Activated T-helper 1 cell treated with anti-CD3 and anti-CD28 coated beads, Interleukin-12 subunit alpha, Interleukin-12 subunit beta, Interleukin-2, Interleukin-4 antibody, amounts not matched to agents 30 ng/mL and 10 ng/mL and 1 ng/mL, durations not matched to agents 14 hours and 24 hours and 36 hours (primary cell): ENCODE measurements at places on chromosomes 5 and 9. TPM values are rescaled to one million over a fixed set of nuclear protein-coding genes. Genes with fewer than 3 reads are reported as not detected.

DNA sequence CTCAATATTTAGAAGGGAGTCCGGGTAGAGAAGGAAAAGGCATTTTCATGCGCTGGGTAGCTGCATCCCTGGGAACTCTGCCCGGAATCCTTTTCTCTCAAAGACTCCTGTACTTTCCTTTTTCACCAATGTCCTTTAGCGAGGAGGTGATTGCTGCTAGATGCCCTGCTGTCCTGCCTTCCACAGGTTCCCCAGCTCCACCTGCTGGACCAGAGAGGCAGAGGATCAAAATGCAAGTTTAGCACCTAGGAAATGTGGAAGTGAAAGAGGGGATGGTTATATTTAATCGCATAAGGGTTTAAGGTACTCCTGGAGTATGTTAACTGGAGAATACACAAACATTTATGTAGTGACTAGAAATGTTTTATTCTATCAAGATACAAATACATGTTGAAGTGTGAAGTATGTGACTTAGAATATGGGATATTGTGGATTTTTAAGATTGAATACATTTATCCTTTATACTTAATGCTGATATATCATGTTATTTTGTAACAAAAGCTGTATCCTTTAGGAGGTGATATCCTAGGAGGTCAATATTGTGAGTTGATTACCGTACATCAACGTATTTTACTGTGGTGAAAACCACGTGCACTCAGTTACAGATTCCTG is 145.7 kb downstream of the ARHGAP26 start:
- no peak overlapping the region for H3K4me3 ChIP-seq
- no peaks in the 10 kb centered on the region for H3K27me3 ChIP-seq
- no peak overlapping the region for H3K27ac ChIP-seq
- H3K36me3 ChIP-seq: peaks cover 17% of the 10 kb centered on the region

- no peaks in the 10 kb centered on the region for H3K36me3 ChIP-seq
- no peak for DNase-seq
- no peaks in the 10 kb centered on the region for H3K4me1 ChIP-seq
- no peaks in the 10 kb centered on the region for H3K27me3 ChIP-seq
- no peak overlapping the region for H3K27ac ChIP-seq
These were observed 38.9 kb upstream of the SLC25A51 start for GRCh38 chr9:37942621-37943344.

DNA sequence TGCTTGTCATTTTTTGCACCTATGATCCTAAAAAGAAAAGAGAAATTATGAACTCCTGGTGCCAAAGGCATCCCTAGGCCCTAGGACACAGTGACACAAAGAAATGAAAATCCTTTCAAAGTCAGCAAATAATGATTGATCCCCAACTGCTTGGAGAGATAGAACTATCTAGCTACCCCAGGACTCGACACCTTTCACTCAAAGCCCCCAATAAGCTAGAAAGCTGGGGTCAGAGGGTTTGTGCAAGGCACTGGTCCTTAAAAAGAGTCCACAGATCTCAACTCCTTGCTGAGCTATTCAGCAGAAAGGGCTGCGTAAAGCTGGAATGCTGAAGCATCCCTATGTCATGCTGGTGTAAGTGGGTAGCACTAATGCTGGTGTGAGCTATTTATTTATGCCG is 31.8 kb upstream of the MAP1B start:
- H3K36me3 ChIP-seq: no peaks in the 10 kb centered on the region
- no peaks in the 10 kb centered on the region for H3K4me1 ChIP-seq
- no peak for DNase-seq
- H3K27ac ChIP-seq: no peak overlapping the region

GRCh38 chr9:102652471-102652870 is 342.7 kb upstream of the CYLC2 start:
- no peak overlapping the region for H3K27ac ChIP-seq
- no peaks in the 10 kb centered on the region for H3K4me1 ChIP-seq
- no peaks in the 10 kb centered on the region for H3K27me3 ChIP-seq
- H3K4me3 ChIP-seq: no peak overlapping the region
- DNase-seq: no peak

- H3K4me1 ChIP-seq: no peaks in the 10 kb centered on the region
- DNase-seq: no peak
- no peak overlapping the region for H3K4me3 ChIP-seq
- H3K27ac ChIP-seq: no peak overlapping the region
These were observed 30.1 kb downstream of the MAMDC2 start for GRCh38 chr9:70073756-70074155.

DNA sequence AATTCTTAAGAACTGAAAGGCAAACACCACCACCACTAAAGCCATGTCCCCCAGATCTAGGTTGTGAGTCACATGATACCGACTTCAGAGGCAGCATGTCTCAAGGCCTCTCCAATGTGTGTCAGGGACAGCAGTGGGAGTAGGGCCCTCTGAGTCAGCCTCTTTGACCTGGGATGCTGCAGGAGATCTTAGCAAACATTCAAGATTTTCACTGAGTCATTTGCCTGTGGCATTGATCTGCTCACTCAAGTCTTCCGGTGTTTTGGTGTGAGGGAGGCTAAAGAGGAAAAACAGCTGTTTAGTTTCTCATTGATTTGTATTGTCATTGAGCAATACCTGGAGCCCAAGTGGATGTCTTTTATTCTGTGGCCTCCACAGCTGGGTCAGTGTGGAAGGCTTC is 36.1 kb downstream of the TMC1 start:
- no peaks in the 10 kb centered on the region for H3K36me3 ChIP-seq
- H3K4me1 ChIP-seq: peaks cover 21% of the 10 kb centered on the region
- no peaks in the 10 kb centered on the region for H3K27me3 ChIP-seq
- H3K4me3 ChIP-seq: peak overlapping the region; percentile 3
- DNase-seq: peak; percentile 21
- H3K27ac ChIP-seq: peak overlapping the region; percentile 90

GRCh38 chr5:168976311-168976970 is 324.5 kb downstream of the SLIT3 start:
- no peaks in the 10 kb centered on the region for H3K4me1 ChIP-seq
- no peak overlapping the region for H3K27ac ChIP-seq
- H3K4me3 ChIP-seq: no peak overlapping the region
- H3K36me3 ChIP-seq: no peaks in the 10 kb centered on the region
- no peak for DNase-seq
- H3K27me3 ChIP-seq: peaks cover 7% of the 10 kb centered on the region

DNA sequence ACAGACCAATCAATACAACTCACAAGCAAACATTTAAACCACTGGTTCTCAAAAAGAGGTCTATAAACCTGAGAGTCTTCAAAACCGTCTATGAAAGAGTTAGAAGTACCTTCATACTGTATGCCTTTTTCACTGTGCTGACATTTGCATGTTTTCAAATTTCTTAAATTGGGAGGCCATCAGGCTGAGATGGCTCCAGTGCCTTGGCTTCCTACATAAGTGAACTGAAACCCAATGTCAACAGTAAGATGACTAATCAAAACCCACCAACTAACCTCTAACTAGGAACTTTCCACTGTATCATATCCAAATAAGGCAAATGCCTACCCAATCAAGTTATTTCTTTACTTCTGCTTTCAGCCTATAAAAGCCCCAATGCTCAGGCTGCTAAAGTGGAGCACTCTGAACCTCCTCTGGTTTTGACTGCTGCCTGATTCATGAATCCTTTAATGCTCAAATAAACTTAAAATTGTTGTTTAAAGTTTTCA is 35.1 kb downstream of the FAM13B start:
- no peak overlapping the region for H3K4me3 ChIP-seq
- no peak for DNase-seq
- peaks cover 39% of the 10 kb centered on the region for H3K36me3 ChIP-seq
- H3K27ac ChIP-seq: peak overlapping the region; percentile 79

DNAJB5 gene
- total RNA-seq: 5.3 and 6.0 TPM in 2 replicates

SYNPO gene
- not detected in 2 replicates for total RNA-seq

SH3TC2 gene
- total RNA-seq: not detected in 2 replicates

ST8SIA4 gene
- total RNA-seq: 63.1 and 65.2 TPM in 2 replicates
